Muscle of leg (tissue), 16 donors: ENCODE measurements at places on chromosomes 5 and 9. TPM values are rescaled to one million over a fixed set of nuclear protein-coding genes. Genes with fewer than 3 reads are reported as not detected.
A peak's percentile ranks its signal among the peaks of the same experiment; 100 is the strongest.

GRCh38 chr5:39843767-39844166 lies 419.0 kb upstream of the DAB2 start:
- DNase-seq = no peak

DNA sequence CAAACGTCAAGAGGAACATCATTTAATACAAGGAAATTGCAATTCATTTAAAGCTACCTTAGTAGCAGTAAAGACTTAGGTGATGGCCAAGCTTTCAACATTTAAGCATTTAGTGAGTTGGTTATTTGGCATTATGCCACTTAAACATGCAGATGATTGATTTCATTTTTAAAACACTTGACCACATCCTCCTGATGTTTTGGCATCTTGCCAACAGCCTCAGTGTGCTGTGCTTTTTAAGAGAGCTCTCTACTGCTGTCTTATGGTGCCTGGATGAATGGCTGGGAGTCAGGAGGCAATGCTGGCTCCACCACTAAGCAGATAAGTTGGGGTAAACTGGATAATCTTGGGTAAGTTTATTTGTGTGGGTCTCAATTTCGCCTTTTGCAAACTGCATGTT lies 364.5 kb downstream of the MAN2A1 start:
- peak; percentile 62 for DNase-seq

DNA sequence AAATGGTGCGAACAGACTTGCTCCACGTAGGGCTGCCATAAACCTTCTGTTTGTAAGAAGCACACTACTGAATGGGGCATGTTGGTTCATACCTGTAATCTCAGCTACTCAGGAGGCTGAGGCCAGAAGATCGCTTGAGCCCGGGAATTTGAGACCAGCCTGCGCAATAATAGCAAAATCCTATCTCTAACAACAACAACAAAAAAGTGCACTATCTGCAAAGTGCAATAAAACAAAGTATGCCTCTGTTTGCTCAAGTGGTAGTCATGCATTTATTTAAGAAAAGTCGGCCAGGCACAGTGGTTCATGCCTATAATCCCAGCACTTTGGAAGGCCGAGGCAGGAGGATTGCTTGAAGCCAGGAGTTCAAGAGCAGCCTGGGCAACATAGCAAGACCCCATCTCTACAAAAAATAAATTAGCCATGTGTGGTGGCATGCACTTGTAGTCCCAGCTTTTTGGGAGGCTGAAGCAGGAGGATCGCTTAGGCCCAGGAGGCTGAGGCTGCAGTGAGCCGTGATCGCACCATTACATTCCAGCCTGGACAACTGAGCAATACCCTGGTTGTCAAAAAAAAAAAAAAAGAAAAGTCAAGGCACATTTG lies 5.2 kb downstream of the ATPSCKMT start:
- DNase-seq = no peak

- peak; percentile 67 for DNase-seq
Observed at GRCh38 chr5:173851595-173852243, 36.4 kb upstream of the CPEB4 start.

- no peak for DNase-seq
Observed at GRCh38 chr9:131038256-131039128, 29.5 kb downstream of the LAMC3 start.

DNA sequence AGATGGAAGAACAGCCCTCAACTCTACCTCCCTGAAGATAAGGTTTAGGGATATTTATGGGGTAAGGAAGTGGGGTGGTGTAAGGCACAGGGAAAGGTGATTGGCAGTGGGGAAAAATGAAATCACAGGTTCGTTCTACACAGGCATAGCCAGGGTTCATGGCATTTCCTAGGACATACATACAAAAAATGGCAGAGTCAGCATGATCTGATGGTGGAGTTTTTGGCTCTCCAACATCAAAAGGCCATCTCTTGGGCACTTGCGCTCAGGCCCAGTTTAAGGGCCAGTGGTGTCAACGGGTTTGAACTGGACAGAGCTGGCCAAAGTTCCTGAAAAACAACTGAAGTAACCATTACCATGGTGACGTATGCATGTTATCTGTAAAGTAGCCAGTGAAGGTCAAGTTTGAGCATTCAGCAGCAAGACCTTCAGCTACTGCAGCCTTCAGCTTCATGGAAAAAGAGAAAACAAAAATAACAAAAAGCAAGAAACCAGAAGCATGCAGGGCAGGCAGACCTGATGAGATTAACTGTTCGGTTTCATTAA lies 92.8 kb downstream of the SMARCA2 start:
- DNase-seq = peak; percentile 26

DNA sequence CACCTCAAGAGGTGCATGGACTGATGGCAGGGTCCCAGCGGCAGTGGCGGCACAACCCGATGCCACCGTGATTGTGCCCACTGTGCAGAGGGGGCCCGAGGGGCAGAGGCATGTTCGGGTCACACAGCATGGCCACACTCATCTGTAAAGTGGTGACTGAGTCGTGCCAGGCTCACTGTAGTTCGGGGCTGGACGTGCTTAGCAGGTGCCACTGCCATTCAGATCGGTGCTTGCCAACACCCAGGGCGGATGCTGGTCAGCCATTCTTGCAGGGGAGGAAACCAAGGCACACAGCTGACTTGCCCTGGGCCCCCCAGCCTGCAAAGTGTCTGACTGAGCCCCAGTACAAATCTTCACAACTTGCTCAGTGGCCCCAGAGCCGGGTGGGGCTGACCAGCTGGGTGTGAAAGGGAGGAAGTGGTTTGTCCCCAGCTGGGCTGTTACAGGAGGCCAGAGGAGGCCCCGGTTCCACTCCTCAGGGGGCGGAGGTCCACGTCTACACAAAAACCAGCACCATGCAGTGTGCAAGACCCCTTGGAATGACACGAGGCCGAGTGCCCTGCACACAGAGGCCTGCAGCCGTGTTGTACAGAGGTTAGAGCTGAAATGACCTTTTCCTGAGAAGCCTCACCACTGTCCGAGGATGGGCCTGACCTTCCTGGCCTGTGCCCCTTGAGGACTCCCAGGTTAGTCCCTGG lies 17.9 kb downstream of the FGD3 start:
- no peak for DNase-seq

GRCh38 chr9:134569626-134570025 lies 72.0 kb upstream of the COL5A1 start:
- no peak for DNase-seq

GRCh38 chr9:120919843-120920805 lies 6.5 kb downstream of the TRAF1 start:
- no peak for DNase-seq

DNA sequence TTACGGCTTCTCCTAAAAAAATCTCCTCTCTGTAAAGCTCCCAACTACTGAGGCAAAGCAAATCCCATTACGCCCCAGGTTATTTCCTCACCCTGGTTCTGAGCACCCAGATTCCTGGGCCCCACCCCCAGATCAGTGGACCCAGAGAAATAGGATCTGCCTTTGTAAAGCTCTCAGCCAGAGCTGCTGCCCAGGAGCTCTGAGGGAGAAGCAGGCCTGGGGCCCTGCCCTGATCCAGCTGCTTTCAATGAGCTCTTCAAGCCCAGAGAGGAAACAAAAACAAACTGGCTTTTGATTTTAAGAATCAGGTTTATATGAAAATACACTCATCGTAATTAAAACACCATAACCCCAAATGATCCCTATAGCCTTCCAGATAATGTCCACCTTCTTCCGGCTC lies 124.5 kb downstream of the C5orf15 start:
- peak; percentile 16 for DNase-seq

DNA sequence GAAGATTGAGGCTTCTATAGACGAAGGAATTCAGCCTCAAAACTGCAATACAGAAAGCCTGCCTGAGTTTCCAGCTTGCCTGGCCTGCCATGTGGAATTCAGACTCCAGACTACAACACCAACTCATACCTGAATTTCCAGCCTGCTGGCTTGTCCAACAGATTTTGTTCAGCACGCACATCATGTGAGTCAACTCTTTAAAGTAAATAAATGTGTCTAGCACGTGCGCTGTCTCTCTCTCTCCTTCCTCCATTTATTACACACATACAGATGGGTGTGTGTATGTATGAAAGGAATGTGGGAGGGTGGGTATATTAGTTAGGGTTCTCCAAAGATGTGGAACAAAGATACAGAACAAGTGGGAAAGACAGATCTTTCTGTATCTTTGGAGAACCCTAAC lies 82.4 kb upstream of the TAS2R1 start:
- peak; percentile 14 for DNase-seq

- no peak for DNase-seq
Observed at GRCh38 chr5:31605920-31606319, 33.0 kb upstream of the PDZD2 start.

- no peak for DNase-seq
Observed at GRCh38 chr5:111360173-111360572, 136.0 kb downstream of the CAMK4 start.

DNA sequence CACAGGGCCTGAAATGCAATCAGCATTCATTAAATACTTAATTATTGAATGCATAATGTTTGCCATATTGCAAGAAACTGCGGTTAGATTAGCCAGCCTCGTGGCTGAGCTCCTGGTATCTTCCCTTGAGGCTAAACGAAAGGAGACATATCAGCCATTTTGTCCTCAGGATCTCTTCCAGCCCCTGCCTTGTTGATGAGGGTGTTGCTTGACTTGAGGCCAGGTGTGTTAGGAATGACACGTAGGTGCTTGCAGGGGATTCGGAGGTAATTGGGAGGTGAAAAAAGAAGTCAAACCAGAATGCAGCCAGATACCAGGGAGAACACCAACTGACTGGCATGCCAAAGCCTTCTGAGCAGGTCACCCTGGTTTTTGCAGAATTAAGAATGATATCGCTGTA lies 12.5 kb downstream of the SH3RF2 start:
- no peak for DNase-seq

DNA sequence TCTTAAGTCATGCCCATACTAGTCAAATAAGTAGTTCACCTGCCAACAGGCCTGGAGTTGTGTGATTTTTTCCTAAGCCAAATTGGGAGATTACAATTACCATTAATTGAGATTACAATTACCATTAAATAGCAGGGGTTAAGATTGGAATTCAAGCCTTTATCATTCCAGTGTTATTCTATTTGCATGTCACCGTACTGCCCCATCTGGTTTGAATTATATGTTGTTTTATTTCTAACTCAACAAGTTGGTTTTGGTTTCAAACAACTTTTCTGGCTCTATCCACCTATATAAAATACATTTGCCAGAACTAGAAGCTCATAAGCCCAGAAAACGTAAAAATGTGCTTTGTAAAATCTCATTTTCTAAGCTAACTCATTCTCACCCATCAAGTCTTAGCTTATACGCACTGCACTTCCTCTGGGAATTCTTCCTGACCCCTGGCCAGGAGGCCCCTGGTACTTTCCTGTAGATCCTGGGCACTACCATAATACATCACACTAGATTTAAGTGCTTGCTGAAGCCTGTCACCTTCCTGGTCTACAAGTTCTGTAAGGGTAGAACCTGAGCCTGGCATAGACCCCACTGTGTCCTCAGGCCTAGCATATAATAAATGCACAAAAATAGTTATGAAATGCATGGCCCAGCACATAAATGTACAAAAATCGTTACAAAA lies 242.0 kb upstream of the TRPM3 start:
- peak; percentile 36 for DNase-seq

DNA sequence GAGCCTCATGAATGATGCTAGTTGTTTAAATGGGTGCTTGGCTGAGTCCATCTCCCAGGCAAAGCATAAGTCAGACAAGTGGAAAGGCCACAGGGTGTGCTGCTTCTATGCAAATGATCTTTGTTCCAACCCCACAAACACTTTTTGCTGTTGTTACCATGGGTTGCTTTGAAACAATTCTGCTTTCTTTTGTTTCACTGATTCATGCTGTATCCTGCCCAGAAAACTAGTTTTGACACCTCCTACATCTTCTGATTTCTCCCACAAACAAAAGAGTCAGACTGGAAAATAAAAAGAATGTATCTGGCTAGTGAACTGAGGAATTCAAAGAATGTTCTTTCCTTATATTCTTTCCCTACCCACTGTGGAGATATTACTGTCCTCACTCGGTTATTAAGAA lies 298.6 kb downstream of the DIRAS2 start:
- peak; percentile 27 for DNase-seq

DNA sequence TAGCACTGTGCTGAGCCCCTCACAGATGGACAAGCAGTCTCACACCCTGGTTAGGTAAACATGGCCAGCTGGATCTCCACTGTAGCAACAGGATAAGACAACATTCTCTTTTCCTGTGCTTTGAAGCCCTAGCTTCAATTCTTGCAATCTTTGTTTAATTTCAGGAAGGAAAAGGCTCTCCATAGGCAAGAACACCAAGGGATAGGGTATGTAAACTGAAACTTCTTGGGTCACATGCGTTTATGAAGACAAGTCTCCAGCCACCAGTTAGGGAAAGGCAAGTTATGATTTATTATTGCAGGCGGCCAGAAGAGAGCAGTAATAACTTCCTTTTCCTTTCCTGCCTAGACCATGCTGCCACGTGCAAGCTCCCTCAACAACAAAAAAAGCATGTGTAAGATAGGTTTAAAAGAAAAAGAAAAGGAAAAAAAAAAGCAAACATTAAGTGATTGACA lies 50.1 kb upstream of the POU5F2 start:
- peak; percentile 35 for DNase-seq

GRCh38 chr9:20095430-20096092 lies 306.7 kb upstream of the SLC24A2 start:
- no peak for DNase-seq

DNA sequence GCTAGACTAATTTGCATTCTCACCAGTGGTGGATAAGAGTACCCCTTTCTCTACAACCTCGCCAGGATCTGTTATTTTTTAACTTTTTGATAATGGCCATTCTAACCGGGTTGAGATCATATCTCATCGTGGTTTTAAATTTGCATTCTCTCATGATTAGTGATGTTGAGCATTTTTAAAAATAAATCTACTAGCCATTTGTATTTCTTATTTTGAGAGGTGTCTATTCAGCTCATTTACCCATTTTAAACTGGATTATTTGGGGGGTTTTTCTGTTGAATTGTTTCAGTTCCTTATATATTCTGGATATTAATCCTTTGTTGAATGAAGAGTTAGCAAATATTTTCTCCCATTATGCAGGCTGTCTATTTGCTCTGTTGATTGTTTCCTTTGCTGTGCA lies 139.6 kb downstream of the ARSB start:
- no peak for DNase-seq

DNA sequence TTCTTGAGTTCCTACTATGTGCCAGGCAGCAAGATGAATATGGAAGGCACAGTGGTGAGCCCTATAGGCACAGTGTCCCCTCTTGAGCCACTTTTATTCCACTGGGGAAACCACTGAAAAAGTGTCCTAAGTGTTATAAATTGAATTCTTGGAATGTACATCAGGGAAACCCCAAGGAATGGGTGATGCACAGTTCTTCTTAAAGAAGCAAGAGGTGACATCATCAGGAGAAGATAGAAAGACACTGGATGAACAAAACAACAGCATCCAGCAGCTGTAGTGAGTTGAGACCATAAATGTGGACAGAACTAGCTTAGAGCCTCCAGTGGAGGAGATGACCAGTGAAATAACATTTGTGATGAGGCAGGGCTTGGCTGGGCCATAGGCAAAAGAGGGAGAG lies 199.2 kb upstream of the ANKRD55 start:
- DNase-seq = no peak

- no peak for DNase-seq
Observed at GRCh38 chr5:146069780-146070099, 35.6 kb downstream of the PLAC8L1 start.

- no peak for DNase-seq
Observed at GRCh38 chr9:100204796-100205195, 105.8 kb downstream of the INVS start.

The CCL27 gene
- 0.31 TPM for total RNA-seq

The MELK gene
- 8.9 TPM for total RNA-seq

The PKD2L2 gene
- total RNA-seq = 1.2 TPM

The NR3C1 gene
- total RNA-seq = 73.7 TPM

The SUSD3 gene
- total RNA-seq = 2.6 TPM

The ACOT12 gene
- 0.18 TPM for total RNA-seq

The GLT6D1 gene
- total RNA-seq = not detected

The PCDHA3 gene
- 0.18 TPM for total RNA-seq
